ENCODE measurements at places on chromosomes 2 and 18.

DNA sequence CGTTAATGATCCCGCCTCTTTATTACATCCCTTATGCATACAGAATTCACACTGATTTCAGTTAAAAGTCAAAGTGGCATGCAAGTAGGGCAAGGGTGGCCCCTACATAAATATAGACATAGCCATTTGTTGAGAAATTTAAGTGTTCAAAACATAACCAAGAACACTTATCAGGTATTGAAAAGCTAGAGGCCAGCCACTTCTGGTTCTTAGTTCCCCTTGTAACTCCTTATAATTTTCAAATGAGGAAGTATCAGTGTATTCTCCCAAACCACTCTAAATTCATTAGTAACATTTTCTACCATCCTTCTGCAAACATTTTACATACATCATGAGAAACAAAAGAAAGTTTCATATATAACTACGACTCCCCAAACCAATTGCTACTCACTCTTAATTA is 5.8 kb upstream of the ARL5A start:
- no peak for DNase-seq

- no peak for DNase-seq
These were observed 24.9 kb upstream of the C1GALT1C1L start for GRCh38 chr2:43701111-43701510.

- DNase-seq, result no peak
These were observed 9.6 kb downstream of the PER2 start for GRCh38 chr2:238278626-238279323.

DNA sequence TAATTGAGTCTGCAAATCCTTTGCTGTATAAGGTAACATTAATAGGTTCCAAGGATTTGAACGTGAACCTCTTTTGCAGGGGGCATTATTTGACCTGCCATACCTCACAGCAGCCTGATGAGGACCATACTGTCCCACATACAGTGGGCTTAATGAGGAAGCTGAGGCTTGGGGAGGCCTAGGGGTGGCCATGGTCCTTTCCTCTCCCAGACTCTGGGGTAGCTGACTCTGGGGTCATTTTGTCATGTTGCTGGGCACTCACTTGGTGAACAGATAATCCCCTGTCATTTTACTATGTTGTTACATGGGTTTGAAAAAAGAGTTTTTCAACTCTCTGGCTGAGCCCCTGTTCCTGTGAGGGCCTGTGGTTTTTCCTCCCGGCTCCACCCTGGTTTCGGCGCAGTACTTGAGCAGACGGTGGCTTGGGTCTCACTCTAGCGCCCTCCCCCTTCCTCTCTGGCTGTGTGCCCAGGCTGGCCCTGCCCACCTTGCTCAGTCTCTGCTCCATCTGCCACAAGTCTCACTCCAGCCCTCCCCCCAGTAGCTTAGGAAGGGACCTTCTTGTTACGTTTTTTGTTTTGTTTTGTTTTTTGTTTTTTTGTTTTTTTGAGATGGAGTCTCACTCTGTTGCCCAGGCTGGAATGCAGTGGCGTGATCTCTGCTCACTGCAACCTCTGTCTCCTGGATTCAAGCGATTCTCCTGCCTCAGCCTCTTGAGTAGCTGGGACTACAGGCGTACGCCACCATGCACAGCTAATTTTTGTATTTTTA is 21.0 kb downstream of the INPP4A start:
- no peak for DNase-seq

DNA sequence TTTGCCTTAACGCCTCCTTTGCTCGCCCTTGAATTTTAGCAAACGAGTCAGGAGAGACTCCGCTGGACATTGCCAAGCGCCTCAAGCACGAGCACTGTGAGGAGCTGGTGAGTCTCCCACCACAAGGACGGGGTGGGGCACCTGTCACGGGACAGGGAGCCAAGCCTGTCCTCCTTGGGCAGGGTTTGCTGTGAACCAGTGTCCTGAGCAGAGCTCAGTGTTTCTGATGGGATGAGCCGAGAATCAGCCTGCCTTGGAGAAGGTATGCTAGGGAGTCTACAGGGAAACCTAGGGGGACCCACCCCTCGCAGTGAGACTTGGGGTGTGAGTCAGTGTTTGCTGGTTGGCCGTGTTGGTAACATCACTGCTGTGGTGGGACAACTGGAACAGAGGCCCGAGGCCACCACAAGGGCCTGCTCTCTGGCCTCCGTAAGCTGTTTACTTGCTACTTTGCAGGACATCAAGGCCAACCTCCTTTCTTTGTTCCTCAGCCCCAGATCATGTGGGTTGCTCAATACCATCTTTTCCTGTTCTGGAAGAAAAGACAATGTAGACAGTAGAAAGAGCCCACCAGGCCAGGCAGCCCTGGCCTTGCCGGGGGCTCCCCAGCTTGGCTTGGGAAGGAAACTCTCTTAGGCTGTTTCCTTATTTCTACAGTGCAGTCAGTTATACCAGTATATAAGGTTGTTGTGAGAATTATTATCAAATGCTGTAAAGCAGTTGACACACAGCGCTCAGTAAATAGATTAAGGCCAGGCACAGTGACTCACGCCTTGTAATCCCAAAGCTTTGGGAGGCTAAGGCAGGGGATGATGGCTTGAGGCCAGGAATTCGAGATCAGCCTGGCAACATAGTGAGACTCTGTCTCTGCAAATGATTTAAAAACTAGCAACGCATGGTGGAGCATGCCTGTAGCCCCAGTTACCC is 42.4 kb downstream of the ITGB1BP1 start:
- DNase-seq, result no peak

DNA sequence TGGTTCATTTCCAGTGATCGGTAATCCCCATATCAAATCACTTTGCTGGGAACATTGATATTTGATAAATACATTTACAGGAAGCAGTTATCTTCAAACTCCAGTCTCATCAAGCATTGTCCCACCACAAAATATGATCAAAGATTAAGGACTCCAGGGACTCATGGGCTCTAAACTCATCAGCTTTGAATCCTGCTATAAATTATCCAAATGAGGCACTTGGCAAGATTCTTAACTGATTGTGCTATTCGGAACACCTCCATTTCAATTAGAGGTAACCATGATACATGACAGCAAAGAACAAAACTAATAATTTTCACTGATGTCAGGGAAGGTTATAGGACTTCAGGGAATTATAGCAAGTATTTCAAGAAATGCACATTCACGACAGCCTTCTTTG is 1088.1 kb upstream of the PIK3C3 start:
- no peak for DNase-seq

- no peak for DNase-seq
These were observed 183.3 kb upstream of the HDAC4 start for GRCh38 chr2:239583879-239584859.
